Tongue (tissue), 3 donors: ENCODE measurements at places on chromosomes 11 and 22. TPM values are rescaled to one million over a fixed set of nuclear protein-coding genes. Genes with fewer than 3 reads are reported as not detected.
A peak's percentile ranks its signal among the peaks of the same experiment; 100 is the strongest.

DNA sequence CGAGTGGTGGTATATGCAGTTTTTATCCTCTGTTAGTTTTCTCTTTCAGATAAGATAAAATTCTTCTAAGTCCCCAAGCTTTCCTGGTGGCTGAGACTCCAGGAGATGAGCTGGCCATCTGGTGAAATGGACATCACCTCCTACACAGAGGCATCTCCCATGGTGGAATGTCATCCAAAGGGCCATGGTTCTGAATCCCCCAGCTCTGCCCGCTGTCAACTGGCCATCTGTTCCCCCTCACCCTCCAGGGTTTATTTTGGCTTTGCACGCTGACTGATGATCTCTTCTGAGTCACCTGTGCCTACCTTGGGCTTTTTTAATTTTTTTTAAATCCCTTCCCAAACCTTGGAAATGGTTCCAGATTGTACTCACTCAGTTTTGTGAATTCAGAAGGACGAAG, 142.2 kb downstream of the HIPK3 start:
- no peak for DNase-seq

- DNase-seq, result no peak
Measured at GRCh38 chr11:70128435-70128906, 50.4 kb downstream of the ANO1 start.

- no peak for DNase-seq
Measured at GRCh38 chr11:12927221-12927620, 81.9 kb upstream of the RASSF10 start.

- peak; percentile 36 for DNase-seq
Measured at GRCh38 chr22:42648368-42649245, 585 bp downstream of the CYB5R3 start.

DNA sequence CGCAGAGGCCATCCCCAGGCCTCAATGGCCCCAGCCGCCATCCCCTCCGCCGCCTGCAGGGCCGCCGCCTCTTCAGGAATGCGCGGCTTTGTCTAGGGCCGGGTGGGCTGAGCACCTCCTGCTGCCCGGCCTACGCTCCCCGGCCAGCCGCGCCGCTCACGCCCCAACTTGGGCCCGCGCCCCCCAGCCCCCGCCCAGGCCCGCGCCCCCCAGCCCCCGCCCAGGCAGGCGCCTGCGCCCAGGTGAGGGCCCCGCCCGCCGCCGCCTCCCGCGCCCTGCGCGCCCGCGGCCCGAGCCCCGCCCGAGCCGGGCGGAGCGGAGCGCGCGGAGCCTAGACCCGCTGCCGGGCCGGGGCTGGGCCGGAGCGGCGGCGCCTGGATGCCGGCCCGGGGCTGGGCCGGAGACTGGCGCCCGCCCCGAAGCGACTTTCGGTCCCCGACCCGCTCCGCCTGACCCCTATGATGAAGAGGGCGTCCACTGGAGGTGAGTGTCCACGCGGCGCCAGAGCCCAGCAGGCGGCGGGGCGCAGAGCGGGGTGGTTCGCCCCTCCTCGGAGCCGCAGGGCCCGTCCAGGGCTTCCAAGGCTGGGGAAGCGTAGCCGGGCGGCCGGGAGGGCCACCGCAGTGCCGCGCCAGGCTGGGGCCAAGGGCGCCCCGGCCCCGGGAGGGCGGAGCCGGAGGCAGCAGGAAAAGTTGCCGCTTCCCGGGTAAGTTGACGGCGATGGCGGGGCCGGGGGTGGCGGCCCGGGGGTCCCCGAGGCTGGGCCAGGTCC, 34.3 kb upstream of the PRODH start:
- DNase-seq, result peak; percentile 33

DNA sequence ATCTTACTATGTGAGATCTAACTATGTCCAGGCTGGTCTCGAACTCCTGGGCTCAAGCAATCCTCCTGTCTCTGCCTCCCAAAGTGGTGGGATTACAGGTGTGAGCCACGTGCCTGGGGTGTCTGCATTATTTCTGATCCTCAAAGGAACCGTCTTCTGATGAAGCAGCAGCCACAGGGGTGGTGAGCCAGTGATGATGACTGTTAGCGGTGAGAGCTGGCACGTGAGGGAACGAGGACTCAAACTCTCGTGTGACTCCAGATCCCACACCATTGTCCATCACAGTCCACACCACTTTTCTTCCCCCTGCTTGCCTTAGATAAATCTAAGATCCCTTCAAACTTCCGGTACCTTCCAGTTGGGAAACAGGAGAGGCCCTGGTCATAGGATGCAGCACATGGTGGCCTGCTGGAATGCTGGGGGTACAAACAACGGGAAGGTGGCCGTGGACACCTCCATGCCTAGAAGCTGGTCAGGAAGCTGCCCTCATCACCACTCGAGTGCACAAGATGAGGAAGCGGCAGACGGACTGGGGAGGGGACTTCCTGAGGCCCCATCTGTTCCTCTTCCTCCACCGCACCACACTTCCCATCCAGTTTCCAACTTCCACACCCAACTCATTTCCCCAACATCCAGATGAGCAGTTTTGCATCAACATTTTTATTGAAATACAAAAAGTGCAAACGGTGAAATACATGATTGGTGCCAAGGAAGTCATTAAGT, 23.8 kb downstream of the ARHGAP1 start:
- no peak for DNase-seq

- peak; percentile 16 for DNase-seq
Measured at GRCh38 chr22:32411402-32411801, 645 bp downstream of the RTCB start.

DNA sequence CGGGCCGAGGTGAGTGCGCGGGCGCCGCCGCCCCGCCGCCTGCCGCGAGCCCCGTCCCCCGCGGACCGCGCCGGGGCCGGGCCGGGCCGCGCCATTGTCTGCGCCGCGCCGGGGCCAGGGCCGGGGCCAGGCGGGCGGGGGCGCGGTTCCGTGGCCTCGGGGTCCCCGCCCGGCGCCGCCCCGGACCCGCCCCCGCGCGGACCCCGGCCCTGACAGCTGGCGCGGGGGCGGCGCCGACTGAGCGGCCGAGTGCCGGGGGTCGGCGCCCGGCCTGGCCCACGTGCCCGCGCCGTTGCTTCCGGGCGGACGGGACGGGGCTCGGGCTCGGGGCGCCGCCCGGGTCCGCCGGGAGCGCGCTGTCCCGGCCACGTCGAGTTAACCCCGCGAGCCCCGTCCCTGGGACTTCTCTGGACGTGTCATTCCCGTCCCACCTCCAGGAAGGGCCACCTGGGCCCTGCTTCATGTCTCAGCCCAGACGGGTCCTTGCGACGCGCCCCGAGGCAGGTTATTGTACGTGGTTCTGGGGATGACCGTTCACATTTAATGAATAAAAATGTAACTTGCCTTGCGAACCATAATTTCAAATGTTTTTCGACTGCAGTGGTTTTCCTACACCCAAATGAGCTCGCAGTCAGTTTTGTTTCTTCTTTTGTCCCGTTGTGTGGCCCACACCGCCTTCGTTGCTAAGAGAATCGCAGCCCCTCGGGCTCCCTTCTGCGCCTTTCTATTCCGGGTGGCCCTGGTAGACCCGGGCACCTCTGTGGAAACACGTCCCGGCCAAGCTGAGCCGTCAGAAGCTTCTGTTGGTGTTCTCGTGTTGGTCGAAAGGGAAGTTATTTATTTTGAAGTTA, 562 bp downstream of the ZBED4 start:
- DNase-seq, result peak; percentile 60

DNA sequence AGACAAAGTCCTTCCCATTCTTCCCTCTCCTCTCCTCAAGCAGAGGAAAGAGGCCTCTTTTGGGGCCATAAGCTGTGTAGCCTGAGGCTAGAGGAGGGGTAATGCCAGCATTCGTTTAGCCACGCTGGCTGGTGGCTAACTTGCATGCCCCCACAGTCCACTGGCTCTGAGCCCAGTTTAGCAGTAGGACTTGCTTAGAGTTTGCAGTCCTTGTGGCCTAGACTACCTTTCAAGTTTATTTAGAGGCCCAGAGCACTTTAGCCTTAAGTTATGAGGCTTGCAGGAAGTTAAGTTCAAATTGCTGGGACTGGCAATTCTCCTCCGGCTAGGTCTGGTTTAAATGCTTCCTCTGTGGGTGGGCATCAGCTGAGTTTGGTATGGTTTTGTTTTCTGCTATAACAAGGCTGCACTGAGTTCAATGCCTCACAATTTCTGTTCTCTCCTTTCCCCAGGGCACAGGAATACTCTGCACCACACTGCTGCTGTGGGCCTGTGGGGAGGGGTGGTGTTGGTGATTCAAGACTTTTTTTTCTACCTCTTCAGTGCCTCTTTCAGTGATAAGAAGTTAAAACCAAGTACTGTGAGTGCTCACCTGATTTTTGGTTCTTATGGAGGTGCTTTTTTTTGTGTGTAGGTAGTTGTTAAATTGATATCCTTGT, 281.0 kb upstream of the C11orf87 start:
- no peak for DNase-seq

GRCh38 chr11:114399490-114400215, 658 bp downstream of the C11orf71 start:
- no peak for DNase-seq

- DNase-seq, result no peak
Measured at GRCh38 chr11:129268371-129268770, 76.2 kb upstream of the ARHGAP32 start.

- DNase-seq, result no peak
Measured at GRCh38 chr22:35830305-35830704, 112.6 kb downstream of the APOL5 start.

GRCh38 chr11:73003088-73003487, 139.0 kb downstream of the FCHSD2 start:
- no peak for DNase-seq

DNA sequence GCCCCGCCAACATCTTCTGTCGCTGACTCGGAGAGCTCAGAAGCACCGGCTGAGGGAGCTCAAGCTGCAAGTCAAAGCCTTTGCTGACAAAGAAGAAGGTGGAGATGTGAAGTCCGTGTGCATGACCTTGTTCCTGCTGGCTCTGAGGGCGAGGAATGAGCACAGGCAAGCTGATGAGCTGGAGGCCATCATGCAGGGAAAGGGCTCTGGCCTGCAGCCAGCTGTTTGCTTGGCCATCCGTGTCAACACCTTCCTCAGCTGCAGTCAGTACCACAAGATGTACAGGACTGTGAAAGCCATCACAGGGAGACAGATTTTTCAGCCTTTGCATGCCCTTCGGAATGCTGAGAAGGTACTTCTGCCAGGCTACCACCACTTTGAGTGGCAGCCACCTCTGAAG, 6.7 kb downstream of the RAG1 start:
- DNase-seq, result no peak

- no peak for DNase-seq
Measured at GRCh38 chr11:3873712-3874349, 18.4 kb downstream of the STIM1 start.

DNA sequence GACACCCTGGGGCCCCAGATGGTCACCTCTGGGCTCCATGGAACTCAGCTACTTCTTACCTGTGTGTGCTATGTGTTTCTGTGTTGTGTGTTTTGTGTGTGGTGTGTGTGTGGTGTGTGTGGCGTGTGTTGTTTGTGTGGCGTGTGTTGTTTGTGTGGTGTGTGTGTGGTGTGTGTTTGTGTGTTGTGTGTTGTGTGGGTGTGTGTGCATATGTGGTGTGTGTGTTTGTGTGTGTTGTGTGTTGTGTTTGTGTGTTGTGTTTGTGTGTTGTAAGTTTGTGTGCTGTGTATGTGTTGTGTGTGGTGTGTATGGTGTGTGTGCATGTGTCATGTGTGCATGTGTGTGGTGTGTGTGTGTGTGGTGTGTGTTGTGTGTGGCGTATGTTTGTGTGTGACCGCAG, 3.8 kb upstream of the WNT7B start:
- no peak for DNase-seq

DNA sequence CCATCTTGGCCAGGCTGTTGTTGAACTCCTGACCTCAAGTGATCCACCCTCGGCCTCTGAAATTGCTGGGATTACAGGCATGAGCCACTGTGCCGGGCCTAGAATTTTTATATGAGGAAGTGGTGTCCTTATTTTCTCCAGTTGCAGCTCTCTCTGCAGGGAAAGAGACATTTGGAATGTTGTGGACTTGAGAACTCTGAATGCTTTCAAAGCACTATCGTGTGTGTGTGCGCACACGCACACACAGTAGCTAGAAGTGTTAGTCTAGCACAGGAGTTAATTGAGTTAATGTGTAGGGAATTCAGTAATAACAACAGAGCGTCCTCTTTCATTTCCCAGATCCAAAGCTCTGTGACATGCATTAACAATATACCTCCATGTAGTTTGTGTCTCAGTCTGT, 164.0 kb upstream of the RASSF10 start:
- no peak for DNase-seq

GRCh38 chr11:69641681-69642548, 959 bp downstream of the CCND1 start:
- DNase-seq, result peak; percentile 44

DNA sequence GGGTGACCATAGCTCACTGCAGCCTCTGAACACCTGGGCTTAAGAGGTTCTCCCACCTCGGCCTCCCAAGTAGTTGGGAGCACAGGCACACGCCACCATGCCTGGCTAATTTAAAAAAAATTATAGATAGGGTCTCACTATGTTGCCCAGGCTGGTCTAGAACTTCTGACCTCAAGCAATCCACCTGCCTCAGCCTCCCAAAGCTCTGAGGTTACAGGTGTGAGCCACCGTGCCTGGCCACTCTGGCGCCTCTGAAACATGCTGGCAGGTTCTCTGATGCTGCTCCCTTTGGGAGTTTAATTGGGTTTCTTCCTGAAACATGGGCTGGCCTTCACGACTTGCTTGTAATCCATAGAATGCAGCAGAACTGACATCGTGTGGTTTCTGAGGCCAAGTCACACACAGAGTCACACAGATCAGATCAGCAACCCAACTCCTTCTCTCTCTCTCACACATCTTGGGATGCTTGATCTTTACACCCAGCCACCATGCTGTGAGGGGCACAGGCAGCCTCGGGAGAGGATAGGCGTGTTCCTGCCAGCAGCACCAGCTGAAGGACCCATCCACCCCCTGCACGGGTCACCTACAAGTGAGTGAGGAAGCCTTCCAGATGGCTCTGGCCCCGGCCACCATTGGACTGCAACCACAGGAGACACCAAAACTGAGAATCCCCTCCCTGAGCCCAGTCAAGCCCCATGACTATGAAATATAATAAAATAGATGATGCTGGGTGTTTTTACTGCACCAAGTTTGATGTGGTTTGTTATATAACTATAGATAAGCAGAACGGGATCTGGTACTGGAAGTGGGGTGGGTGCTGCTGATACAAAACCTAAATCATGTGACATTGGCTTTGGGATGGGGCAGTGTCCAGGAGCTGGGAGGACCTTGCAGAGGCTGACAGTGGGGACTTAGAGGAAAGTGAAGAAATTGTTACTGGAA, 3.1 kb upstream of the GSC2 start:
- no peak for DNase-seq

DNA sequence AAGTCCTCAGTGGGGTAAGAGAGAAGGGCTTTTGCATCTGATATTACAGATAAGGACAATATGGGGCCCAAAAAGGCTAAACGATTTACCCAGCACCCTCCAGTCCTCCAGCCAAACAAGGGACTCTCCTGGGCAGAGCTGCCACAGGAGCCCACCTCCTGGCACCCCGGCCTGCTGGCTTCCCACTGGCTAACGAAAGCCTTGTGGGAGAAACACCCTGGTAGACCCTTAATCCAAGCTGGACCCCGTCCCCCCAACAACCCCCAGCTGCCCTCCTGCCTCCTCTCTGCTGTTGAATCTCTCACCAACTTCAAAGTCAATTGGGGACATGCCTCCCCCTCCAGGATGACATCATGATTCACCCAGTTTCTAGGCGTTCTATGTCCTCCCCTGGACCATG, 10.8 kb downstream of the C1QTNF6 start:
- DNase-seq, result no peak

- DNase-seq, result no peak
Measured at GRCh38 chr22:31973739-31974138, 29.4 kb downstream of the YWHAH start.

HBG2 gene
- 982 TPM for total RNA-seq

EFEMP2 gene
- total RNA-seq, result 39.7 TPM

BUD13 gene
- total RNA-seq, result 18.7 TPM

OR51E2 gene
- not detected for total RNA-seq

HBE1 gene
- total RNA-seq, result 3.3 TPM

TTC38 gene
- 32.2 TPM for total RNA-seq

SYT9 gene
- 0.92 TPM for total RNA-seq

ZNF70 gene
- total RNA-seq, result 4.6 TPM

NAALAD2 gene
- 8.5 TPM for total RNA-seq

PDE2A gene
- total RNA-seq, result 28.1 TPM
